ENCODE measurements at places on chromosomes 1 and 21. TPM values are rescaled to one million over a fixed set of nuclear protein-coding genes. Genes with fewer than 3 reads are reported as not detected.

- DNase-seq, result no peak
These were observed 348.5 kb upstream of the ADAMTS5 start for GRCh38 chr21:27315373-27315772.

GRCh38 chr1:185151215-185151614, 5.5 kb downstream of the TRMT1L start:
- no peak for DNase-seq

DNA sequence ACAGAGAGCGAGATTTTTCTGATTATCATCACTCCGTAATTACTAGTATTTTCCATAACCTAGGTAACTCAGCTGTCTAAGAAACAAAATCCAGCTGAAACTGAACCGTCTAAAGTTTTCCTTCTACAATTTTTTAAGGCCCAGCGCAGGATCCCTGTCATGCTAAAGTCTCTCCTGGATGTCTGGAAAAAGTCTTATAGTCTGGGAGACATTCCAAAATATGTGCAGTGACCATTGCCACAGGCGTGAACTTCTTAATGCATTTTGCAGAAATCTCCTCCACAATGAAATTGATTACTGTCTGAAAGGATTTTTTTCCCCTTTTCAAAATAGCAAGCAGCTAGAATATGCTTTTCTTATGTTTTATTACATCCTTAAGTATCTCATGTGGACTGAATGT, 209.3 kb upstream of the C1orf105 start:
- DNase-seq, result peak; percentile 19

DNA sequence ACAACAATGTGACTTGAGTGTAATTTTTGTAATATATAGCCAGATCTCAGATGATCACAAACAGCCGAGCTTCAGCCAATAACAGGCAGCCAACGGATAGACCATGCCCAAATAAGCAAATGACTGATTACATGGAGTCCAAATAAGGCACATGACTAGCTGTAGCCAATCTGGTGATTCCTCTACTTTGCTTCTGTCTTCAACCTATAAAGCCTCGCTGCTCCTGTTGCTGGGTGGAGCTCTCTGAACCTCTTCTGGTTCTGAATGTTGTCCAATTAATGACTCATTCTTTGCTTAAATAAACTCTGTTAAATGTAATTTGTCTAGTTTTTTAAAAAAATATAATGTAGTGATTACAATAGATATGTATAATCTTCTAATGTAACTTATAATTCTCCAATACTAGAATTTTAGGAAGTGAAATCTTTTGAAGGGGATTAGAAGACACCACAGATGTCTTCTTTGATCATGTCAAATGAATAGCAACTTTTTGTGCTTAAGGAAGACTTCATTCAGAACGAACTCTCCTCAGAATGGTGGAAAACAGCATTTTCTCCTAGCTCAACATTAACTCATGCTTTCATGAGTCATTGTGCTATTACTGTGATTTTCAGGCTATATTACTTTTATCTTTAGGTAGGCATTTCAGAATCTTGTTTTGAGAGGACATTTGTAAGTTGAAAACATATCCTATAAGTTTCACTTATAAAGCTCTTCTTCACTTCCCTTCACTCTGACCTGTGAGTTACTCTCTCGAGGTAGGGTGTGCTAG, 857.8 kb upstream of the B3GALT2 start:
- no peak for DNase-seq

- DNase-seq, result peak; percentile 81
These were observed 57.8 kb upstream of the LRRC8D start for GRCh38 chr1:89762779-89763648.

GRCh38 chr1:40948741-40949443, 30.6 kb upstream of the CTPS1 start:
- DNase-seq, result no peak

Gene PTGS2
- 18.6 TPM for total RNA-seq

Gene LRRC38
- 1.4 TPM for total RNA-seq
